ENCODE measurements at places on chromosomes 6 and 20. TPM values are rescaled to one million over a fixed set of nuclear protein-coding genes. Genes with fewer than 3 reads are reported as not detected.

LINC00237 gene
- not detected for total RNA-seq

MYBL2 gene
- 1.5 TPM for total RNA-seq

ZKSCAN8 gene
- 14.1 TPM for total RNA-seq

C4B gene
- 16.4 TPM for total RNA-seq

LY6G6F gene
- not detected for total RNA-seq

FAM83B gene
- total RNA-seq, result 15.7 TPM

BEND6 gene
- not detected for total RNA-seq

TBX18 gene
- 0.57 TPM for total RNA-seq
